ENCODE measurements at places on chromosomes 4 and X. TPM values are rescaled to one million over a fixed set of nuclear protein-coding genes. Genes with fewer than 3 reads are reported as not detected.
A peak's percentile ranks its signal among the peaks of the same experiment; 100 is the strongest.

GRCh38 chr4:97646997-97647396 is 496.3 kb downstream of the STPG2 start:
- DNase-seq = no peak
- H3K4me3 ChIP-seq = no peak overlapping the region
- H3K36me3 ChIP-seq = no peaks in the 10 kb centered on the region
- no peak overlapping the region for H3K27ac ChIP-seq
- H3K4me1 ChIP-seq = no peaks in the 10 kb centered on the region
- H3K27me3 ChIP-seq = no peaks in the 10 kb centered on the region

DNA sequence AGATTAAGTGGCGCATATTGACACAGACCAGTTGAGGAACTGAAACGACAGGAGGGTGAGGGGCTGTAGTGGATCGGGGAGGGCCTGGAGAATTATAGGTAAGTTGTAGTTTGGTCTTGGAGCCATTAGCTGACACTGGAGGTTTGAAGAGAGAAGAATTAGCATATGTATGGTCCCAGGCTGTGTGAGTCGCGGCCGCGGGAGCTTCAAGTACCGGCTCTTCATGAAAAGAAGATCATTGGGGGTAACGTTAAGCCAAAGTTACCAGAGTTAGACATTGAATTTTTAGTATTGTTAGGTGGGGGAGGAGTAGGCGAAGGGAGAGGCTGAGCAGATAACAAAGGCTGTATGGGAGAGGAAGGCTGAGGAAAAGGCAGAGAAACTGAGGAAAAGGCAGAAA is 56.5 kb downstream of the ZNF674 start:
- no peaks in the 10 kb centered on the region for H3K27me3 ChIP-seq
- no peak overlapping the region for H3K4me3 ChIP-seq
- DNase-seq = no peak
- H3K4me1 ChIP-seq = peaks cover 3% of the 10 kb centered on the region
- peaks cover 35% of the 10 kb centered on the region for H3K36me3 ChIP-seq

DNA sequence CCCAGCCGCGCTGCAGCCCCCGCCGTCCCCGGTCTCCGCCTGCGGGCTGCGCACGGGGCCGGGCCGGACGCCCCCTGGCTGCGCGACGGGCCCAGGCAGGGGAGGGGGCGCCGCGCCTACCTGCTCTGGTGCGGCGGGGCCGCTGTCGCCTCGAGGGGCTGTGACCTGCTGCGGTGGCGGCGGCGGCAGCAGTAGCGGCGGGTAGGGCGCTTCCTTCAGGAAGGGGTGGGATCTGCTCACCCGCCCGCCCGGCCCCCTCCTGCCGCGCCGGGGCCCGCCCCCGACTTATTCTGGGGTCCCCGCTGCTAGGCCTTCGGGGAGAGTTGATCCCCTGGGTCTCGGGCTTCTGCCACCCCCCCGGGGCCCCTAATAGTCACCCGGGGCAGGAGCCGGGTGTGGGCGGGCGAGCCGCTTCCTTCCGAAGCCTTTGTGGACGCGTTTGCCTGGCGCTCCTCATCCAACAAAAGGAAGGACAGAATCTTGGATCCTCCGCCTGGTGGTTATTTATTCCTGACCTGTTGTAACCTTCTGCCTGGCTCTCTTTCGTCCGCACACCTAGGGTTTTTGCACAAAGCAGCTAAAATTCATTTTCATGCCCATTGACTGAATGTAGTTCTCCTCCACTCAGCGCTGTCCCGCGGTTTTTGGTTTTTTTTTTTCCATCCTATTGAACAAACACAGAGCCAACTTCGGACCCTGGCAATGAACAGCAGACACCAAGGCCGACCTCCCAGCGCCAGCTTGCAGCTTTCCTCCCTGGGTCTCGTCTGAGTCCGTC is at the start of gene TMEM150C:
TMEM150C (minus strand) TSS at position 203 of the 778 bp plus-strand sequence. CDS start 57,331 bp downstream, outside the sequence.
- no peaks in the 10 kb centered on the region for H3K36me3 ChIP-seq
- peak; percentile 6 for DNase-seq
- H3K4me1 ChIP-seq = peaks cover 13% of the 10 kb centered on the region
- peak within 1 kb of the TSS; percentile 65 for H3K4me3 ChIP-seq
- no peak within 1 kb of the TSS for H3K27ac ChIP-seq
- peaks cover 47% of the 10 kb centered on the region for H3K27me3 ChIP-seq

DNA sequence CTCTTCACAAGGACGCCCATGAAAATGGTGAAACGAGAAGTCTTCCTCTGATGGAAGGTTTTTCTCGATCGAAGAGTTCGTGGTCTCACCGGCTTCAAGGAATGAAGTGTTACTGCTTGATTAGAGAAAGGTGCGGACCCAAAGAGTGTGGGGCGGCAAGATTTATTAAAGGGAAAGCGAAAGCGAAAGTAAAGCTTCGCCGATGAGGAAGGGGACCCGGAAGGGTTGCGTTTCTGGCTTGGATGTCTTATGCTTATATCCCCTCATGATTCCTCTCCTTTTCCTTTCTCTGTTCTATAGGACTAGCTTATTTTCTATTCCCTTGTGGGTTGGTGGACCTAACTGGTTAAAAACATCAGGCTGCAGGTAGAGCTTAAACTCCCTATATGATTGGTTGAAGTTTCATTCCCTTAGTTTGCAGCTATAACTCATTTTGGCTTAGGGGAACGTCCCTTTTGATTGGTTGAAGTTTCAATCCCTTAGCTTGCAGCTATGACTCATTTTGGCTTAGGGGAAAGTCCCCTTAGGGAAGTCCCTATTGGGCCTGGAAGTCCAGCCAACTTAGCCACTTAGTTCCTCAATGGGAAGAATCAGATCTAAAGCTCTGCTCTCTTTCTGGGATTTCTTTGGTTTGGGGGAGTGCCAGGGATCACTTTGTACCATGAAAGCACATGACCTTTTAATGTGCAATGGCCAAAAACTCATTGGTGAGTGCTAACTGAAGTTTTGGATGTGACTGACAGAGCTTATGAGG is 1025.0 kb upstream of the PCDH10 start:
- H3K27me3 ChIP-seq = no peaks in the 10 kb centered on the region
- H3K27ac ChIP-seq = no peak overlapping the region
- no peak for DNase-seq
- H3K4me3 ChIP-seq = peak overlapping the region; percentile 55
- no peaks in the 10 kb centered on the region for H3K36me3 ChIP-seq

- no peaks in the 10 kb centered on the region for H3K36me3 ChIP-seq
- no peak overlapping the region for H3K27ac ChIP-seq
- no peaks in the 10 kb centered on the region for H3K4me1 ChIP-seq
- peaks cover 38% of the 10 kb centered on the region for H3K27me3 ChIP-seq
- DNase-seq = no peak
Observed at GRCh38 chr4:153931804-153932203, 142.9 kb upstream of the SFRP2 start.

DNA sequence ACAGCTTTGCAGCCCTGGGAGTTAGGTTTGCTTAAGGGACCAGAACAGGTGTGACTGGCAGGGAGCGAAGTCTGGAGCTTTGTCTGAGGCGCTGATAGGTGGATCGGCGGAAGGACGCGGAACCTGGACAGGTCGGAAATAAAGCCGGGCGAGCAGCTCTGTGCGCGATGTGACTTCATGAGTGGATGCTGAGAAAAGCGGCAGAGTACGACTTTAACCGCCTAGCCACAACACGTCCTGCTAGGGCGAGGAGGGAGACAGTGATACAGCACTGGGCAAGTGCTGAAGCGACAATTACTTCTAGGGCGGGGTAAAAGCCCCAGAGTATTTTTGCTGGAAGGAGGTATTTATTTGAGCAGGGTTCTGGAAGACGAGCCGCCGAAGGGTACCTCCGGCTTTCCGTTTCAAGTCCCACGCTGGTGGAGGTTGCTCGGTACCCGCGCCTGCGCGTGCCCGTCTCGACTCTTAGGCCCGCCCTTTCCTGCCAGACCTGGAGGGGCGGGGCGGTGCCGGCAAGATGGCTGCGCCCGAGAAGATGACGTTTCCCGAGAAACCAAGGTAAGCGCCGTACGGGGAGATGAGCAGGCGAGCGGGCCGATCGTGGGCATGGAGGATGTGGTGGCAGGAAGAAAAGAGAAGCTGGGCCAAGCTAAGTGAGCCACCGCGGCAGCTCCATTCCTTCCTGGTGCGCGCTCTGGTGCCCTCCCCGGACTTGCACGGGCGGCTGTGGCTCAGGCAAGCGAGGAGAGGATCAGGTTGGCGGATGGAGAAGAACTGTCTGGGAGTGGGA is at the start of gene ZRSR2:
ZRSR2 (plus strand) TSS at position 506 of the 790 bp plus-strand sequence; CDS start at position 518, 12 bp downstream.
- no peak within 1 kb of the TSS for H3K27ac ChIP-seq
- DNase-seq = peak; percentile 91
- H3K4me3 ChIP-seq = no peak within 1 kb of the TSS
- H3K27me3 ChIP-seq = no peaks in the 10 kb centered on the region

DNA sequence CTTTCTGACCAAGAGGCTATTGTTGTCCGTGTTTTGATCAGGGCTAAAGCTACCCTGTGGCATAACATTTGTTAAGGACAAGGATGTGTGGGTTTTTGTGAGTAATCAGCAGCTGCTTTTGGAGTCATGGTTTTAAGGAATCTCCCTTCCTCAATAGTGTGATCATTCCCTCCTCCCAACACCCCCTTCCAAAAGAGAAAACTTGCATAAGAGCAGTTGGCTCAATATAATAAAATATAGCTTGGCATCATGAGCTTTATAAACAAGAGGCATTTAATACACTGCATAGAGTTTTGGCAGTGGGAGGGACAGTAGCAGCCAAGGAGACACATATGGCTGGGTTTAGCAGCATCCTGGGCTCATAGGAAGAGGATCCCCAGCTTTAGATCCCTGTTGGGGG is 84.7 kb downstream of the NHS start:
- no peaks in the 10 kb centered on the region for H3K27me3 ChIP-seq
- no peaks in the 10 kb centered on the region for H3K36me3 ChIP-seq

DNA sequence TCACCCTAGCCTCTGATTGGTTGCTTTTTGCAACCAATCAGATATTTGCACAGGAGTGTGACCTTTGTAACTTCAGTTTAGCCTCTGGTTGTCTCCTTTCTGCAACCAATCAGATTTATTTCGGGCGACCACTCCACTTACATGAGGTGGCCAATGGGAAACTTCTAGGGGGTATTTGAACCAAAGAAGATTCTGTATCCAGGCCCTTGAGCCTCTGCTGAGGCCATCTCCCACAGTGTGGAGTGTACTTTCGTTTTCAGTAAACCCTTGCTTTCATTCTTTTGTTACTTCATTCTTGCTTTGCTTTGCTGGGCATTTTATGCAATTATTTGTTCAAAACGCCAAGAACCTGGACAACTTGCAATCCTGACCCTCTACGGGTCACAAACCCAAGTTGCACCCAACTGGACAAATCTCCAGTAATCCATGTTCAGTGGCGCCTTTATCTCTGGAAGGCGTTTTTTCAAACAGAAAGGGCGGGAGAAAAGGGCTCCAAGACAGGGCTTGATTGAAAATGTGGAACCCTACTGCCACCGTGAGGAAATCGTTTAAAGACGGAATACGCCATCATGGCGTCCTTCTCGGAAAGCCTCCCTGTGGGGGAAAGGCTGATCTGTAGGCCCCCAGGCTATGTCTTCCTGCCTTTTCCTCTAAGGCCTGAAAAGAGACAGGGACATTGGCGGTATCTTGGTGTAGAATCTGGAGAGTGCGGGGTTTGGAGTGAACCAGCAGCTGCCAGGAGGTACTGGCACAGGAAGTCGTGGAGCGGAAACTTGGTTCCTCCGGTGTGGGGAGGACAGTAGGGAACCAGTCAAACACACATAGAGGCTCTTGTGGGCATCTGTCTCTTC is 184.6 kb downstream of the OR13H1 start:
- DNase-seq = no peak
- no peak overlapping the region for H3K27ac ChIP-seq
- peaks cover 7% of the 10 kb centered on the region for H3K36me3 ChIP-seq
- H3K4me3 ChIP-seq = no peak overlapping the region
- no peaks in the 10 kb centered on the region for H3K4me1 ChIP-seq
- H3K27me3 ChIP-seq = no peaks in the 10 kb centered on the region

- no peaks in the 10 kb centered on the region for H3K4me1 ChIP-seq
- DNase-seq = no peak
- H3K4me3 ChIP-seq = no peak overlapping the region
- H3K27ac ChIP-seq = no peak overlapping the region
- H3K27me3 ChIP-seq = no peaks in the 10 kb centered on the region
Observed at GRCh38 chrX:144681501-144681900, 565.8 kb upstream of the SPANXN1 start.

DNA sequence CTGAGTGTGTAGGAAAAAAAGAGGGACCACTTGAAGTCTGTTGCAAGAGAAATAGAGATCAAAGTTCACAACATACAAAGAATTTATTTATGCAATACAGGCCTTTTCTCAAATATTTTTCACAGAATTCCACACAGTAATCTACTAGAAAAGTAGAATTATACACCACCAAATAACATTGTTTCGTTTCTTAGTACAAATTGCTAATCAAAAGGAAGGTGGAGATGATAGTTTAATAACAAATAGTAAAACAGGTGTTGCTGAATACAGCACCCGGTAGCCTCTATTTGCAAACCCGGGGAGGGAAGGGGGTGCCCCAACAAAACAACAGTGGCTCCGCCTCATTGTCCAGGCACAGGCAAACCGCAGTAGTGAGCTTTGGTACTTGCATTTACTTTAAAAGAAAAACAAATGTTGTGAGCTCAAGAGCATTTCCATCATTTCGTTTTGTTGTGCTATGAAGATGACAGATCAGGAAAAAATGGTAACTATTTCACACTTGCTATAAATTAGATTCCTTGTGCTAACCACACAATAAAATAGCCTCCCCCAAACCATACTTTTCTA is 186.4 kb downstream of the DCLK2 start:
- H3K27me3 ChIP-seq = no peaks in the 10 kb centered on the region
- no peak overlapping the region for H3K4me3 ChIP-seq
- no peak for DNase-seq
- peaks cover 1% of the 10 kb centered on the region for H3K4me1 ChIP-seq
- H3K27ac ChIP-seq = no peak overlapping the region

- H3K27me3 ChIP-seq = no peaks in the 10 kb centered on the region
- H3K27ac ChIP-seq = no peak overlapping the region
- DNase-seq = no peak
- no peak overlapping the region for H3K4me3 ChIP-seq
- H3K4me1 ChIP-seq = no peaks in the 10 kb centered on the region
Observed at GRCh38 chr4:144507311-144508101, 138.4 kb upstream of the HHIP start.

GRCh38 chrX:152869972-152870371 is 27.9 kb upstream of the ZNF185 start:
- H3K27me3 ChIP-seq = no peaks in the 10 kb centered on the region
- no peak for DNase-seq
- H3K4me3 ChIP-seq = no peak overlapping the region
- no peak overlapping the region for H3K27ac ChIP-seq
- peaks cover 5% of the 10 kb centered on the region for H3K36me3 ChIP-seq

DNA sequence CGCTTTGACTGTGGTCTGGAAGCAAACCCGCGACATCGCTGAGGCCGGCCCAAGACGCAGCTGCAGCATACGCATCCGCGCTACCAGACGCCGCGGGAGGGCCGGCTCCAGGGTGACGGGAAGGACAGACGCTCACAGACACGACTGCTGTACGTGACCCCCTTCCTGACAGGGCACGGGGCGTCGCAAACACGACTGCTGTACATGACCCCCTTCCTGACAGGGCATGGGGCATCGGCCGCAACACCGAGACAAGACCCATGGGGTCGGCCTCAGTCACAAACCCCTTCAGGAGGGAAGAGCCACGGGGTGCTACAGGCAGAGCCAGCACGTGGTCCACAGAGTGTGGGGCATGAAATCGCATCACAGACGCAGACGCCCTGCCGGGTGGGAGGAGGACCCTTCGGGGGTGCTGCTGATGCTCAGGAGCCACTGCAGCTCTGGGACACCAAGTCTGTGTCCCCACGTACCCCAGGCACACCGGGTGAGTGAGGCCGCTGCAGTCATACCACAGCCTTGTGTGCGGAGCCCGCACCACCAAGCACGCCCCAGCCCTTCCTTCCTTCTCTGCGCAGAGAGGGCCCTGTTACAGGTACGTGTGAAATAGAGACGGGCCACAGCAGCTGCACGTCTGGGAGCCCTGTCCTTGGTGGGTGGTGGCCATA is 38.7 kb upstream of the CPLX1 start:
- no peak for DNase-seq
- peaks cover 5% of the 10 kb centered on the region for H3K4me1 ChIP-seq

SHROOM3 gene
- not detected for total RNA-seq

GPR143 gene
- not detected for total RNA-seq

LANCL3 gene
- 0.34 TPM for total RNA-seq

TRMT2B gene
- total RNA-seq = 21.7 TPM

CXorf49 gene
- not detected for total RNA-seq

PDE6B gene
- total RNA-seq = 11.4 TPM

DNAAF6 gene
- not detected for total RNA-seq
